Activated CD8-positive, alpha-beta memory T cell treated with anti-CD3 and anti-CD28 coated beads, Interleukin-2, amount 50 U/mL, for 48 hours (primary cell): ENCODE measurements at places on chromosomes 7 and 10.

DNA sequence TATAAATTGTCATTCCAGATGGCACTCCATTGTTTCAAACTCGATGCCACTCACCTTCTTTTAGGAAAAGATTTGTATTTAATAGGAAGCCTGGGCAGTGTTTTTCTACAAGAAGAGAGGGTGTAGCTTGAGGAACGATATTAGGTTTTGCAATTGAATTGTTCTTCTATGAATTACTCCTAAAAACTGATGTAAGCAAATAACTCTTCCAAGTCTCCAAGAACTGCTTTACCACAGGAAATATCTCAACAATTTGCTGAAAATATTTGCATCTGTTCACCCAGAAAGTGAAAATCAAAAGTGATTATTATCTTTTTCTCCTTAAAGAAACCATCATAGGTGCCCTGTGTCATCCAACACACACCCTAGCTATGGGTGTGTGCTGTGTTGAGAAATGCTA lies 261.3 kb upstream of the MEOX2 start:
- DNase-seq: no peak

- no peak for DNase-seq
Observed at GRCh38 chr7:21777921-21778320, 167.8 kb downstream of the CDCA7L start.

DNA sequence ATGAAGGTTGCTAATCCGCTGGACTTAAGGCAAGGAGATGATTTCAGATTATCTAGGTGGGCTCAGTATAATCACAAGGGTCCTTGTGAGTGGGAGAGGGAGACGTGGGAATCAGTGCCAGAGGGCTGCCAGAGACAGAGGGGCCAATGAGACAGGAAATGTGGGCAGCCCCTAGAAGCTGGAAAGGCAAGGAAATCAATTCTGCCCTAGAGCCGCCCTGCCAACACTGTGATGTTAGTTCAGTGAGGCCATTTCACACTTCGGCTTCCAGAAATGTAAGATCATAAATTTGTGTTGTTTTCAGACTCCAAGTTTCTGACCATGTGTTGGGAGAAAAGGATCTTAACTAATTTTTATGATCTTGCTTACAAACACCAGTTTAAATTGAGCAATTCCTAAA lies 3.6 kb upstream of the GPNMB start:
- no peak for DNase-seq

GRCh38 chr10:11865561-11865960 lies 42.4 kb downstream of the PROSER2 start:
- DNase-seq: no peak

- no peak for DNase-seq
Observed at GRCh38 chr10:14625192-14625631, 149.5 kb downstream of the FAM107B start.

- DNase-seq: no peak
Observed at GRCh38 chr7:37110660-37111424, 337.8 kb downstream of the ELMO1 start.

GRCh38 chr7:129828078-129828762 lies 124.5 kb downstream of the UBE2H start:
- no peak for DNase-seq

GRCh38 chr7:85234730-85235129 lies 47.9 kb upstream of the SEMA3D start:
- DNase-seq: no peak

- no peak for DNase-seq
Observed at GRCh38 chr10:78435484-78436221, 402.0 kb downstream of the RPS24 start.

GRCh38 chr7:126803060-126803665 lies 449.6 kb downstream of the GRM8 start:
- DNase-seq: no peak

GRCh38 chr10:35015843-35016408 lies 74.2 kb downstream of the CUL2 start:
- no peak for DNase-seq

- no peak for DNase-seq
Observed at GRCh38 chr10:13984647-13985155, 346.0 kb downstream of the FRMD4A start.

- DNase-seq: no peak
Observed at GRCh38 chr7:103119791-103120291, 29.1 kb downstream of the NAPEPLD start.

- no peak for DNase-seq
Observed at GRCh38 chr7:2249744-2250323, 7.8 kb downstream of the NUDT1 start.

DNA sequence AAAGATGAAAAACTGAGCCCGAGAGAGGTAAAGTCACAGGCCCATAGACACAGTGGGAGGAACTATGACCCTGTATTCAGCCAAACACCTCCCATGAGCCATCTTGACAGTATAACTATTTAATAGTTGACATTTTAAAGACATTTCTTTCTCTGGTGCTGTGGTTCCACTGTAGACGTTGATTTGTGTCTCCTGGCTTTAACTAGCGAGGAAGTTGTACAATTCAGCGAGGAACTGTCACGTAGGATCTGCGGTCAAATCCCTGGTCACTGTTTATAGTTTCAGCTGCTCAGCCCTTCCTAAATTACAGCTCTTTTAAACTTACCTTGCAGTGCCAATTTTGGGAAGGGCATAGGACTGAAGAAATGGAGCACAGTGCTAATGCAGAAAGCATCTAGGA lies 7.1 kb upstream of the CELF2 start:
- DNase-seq: no peak

DNA sequence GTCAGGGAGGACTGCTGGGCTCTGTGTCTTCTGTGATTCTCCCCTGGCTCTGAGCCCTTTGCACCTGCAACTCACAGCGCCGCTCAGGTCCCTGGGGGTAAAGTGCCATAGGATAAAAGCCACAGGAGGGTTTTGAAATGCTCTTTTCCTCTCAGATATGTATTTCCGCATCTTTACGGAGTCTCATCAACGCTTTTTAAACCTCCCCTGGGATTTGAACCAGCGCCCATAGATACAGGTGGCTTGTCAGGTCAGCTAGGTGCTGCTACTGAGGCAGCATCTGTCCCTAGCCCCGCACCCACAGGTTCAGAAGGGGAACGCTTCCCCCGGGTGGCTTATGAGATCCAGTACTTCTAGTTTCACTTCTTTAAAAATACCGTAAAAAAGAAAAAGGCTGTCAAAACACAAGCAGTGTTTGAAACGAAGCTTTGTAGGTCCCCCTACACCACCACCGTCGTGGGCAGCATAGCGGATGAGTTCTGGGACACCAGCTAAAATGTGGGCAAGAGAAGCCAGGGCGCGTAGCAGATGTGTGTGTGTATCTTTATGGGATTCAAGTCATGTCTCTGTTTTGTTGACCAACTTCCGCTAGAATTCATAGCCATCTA lies 173.5 kb downstream of the CUX1 start:
- DNase-seq: no peak
